ENCODE measurements at places on chromosomes 6 and 20.
A peak's percentile ranks its signal among the peaks of the same experiment; 100 is the strongest.

- DNase-seq: no peak
Observed at GRCh38 chr6:87093651-87094050, 1.3 kb downstream of the CGA start.

- DNase-seq: no peak
Observed at GRCh38 chr6:156771047-156771446, 6.1 kb upstream of the ARID1B start.

DNA sequence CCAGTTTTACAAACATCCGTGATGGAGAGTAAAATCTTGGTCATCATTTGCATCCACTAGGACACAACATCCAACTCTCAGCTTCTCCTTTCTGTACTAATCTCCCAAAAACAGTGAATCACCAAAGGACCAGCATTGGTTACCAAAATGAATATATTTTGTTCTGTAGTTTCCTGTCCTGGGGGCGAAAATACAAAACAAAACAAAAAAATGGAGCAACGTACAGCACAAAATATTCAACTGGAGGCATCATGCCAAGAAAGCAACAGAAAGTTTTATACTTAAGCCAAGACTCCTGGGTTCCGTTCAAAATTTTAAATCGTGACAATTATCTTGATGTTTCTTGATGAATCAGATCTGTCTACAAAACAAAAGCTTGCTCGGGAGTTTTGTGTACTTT is 126.6 kb upstream of the CCDC28A start:
- DNase-seq: no peak

DNA sequence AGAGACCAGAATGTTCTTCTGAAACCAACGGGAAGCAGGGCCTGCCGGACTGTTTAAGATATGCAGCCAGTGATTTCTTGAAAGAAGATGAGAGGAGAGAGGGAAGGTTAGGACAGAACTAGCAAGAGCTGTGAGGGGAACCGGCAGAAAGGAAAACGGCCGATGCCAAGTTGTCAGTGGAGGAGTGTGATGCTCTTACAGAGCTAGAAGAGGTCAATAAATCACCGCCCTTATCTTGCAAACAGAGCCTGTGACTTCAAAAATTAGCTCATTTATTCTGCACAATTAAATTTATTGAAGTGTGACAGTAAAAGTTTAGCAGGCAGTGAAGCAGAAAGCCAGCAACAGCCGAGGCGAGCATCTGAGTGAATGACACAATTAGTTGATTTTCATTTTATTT is 509.5 kb upstream of the ID4 start:
- DNase-seq: no peak

GRCh38 chr6:142359271-142359960 is 57.6 kb downstream of the ADGRG6 start:
- DNase-seq: peak; percentile 72

- DNase-seq: no peak
Observed at GRCh38 chr6:168418711-168419121, 22.3 kb upstream of the SMOC2 start.

DNA sequence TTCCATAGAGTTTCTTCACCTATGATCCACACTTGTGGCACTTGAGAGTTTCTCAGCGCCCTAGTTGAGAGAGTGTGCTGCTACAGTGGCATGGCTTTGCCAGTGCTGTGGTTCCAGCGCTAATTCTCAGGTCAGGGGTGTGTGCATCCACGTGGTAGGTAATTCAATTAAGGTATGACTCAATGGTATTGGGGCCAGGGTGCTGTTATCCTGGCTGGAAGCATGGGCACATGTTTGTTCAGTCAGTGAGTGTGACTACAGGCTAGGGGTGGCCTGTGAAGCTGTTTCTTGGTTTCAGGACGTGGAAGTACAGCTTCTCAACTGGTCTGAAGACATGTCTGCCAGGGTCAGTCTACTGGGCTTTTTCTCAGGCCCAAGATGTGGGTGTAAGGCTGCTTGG is 3.0 kb upstream of the SEMG2 start:
- no peak for DNase-seq

- DNase-seq: no peak
Observed at GRCh38 chr6:103047567-103047966, 1654.1 kb downstream of the GRIK2 start.

DNA sequence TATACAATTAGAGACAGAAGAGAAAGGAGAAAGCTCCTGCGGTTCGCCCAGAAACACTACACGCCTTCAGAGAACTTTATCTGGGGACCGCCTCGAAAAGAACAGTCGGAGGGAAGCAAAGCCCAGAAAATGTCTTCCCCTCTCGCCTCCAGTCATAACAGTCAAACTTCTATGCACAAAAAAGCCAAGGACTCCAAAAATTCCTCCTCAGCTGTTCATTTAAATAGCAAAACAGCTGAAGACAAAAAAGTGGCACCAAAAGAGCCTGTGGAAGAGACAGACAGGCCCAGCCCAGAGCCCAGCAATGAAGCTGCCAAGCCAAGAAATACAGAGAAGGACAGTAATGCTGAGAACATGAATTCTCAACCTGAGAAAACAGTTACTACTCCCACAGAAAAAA is 12.9 kb downstream of the OGFRL1 start:
- no peak for DNase-seq

DNA sequence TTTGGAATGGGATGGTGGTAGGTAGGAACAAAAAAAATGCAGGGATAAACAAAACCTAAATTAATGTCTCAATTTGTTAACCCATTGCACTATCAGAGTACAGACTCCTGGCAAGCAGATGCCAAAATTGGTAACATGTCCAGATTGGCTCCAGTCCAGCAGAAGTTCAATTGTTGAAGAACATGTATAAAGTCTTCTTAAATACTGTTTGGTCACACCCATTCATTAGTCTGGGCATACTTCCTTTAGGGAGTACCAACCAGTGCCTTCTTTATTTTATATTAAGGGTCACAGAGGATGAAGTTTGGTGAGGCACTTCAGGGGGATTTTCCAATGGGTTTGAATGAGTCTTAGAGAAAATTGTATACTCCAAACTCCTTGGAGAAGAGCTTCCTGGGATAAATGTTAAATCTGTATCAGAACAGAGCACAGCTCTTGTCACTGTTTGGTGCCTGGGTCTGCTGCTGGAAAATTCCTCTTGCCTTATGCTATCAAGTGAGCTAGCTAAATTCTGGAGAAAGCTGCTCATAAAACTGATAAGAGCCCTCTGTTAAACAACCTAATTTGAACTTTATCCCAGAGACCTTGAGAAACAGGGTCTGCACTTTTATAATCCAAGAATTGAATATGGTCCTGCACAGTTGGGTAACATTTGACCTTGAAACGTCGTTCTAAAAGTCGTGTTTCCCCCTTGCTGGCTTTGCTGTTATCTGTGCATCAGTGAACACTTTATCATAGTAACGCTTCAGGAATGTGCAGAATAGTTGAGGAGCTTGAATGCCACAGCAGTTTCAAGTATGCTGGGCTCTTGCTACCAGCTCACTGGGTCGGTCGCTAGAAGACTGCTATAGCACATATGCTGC is 334.1 kb upstream of the CITED2 start:
- no peak for DNase-seq

- DNase-seq: no peak
Observed at GRCh38 chr6:97097068-97098047, 172.8 kb downstream of the KLHL32 start.

DNA sequence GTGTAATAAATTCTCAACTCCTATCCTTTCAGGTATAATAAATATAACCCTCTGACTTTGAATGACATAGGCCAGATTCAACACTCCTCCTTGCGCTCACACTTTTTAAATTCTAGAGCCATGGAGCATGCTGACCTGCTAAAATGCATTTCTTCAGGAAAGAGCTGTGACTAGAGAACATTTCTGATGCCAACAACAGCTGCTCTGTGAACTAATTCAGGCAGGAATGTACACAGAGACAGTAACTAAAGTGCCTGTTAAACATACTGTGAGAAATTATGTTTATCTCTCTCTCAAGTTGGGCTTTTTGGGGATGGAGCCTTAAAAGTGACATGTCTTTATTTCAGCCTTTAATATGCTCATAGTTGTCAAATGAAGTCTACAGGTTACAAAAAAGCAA is 8.3 kb downstream of the NHSL1 start:
- no peak for DNase-seq

DNA sequence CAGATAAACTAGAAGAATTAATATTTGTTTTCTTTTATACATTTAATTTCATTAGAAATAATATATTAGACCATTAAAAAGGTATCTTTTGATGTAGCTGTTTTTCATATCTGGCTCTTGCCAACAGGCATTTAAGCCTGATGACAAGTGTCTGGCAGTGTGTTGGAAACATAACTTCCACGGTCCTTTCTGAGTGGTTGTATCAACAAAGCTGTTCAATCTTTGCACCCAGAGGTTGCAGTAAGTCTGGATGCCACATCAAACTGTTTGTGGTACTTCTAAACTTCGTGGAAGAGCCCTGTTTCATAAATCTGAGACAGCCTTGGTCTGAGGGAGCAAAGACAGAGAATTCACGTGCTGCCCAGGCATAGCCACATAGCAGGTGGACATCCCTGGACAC is 197.4 kb downstream of the TRDN start:
- DNase-seq: no peak

DNA sequence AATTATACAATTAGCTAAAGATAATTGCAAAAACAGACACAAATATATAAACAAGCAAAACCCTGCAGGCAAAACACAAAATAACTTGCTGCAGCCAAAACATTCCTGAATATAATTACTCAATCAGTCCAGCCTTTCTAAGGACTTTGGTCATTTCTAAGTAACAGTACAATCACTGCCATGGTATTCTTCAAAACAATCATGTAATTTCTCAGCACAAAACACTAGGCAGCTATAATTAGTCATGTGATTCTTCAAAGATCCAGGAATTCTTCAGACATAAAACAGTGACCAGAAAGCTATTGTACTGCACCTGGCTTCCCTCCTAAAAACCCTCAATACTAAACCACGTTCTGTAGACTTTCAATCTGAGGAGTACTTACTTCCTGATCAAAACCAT is 881.1 kb downstream of the EPHA7 start:
- no peak for DNase-seq

DNA sequence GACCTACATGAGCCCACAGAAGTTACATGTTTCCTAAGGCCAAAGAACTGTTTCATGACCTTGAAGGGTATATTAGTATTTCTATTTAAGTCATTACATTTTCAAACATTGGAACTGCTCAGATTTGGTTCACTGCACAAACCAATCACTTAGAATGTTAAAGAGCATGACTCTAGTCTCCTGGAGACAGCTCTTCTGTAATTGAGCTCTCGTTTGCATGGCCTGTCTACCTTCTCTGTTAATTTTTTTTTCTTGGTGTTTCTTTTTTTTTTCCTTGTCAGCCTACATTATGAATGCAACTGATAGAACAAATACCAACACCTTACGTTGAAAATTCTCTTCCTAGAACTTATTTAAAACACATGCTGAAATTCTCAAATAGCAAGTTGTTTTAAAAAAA is 860.2 kb upstream of the MAP3K7 start:
- no peak for DNase-seq

DNA sequence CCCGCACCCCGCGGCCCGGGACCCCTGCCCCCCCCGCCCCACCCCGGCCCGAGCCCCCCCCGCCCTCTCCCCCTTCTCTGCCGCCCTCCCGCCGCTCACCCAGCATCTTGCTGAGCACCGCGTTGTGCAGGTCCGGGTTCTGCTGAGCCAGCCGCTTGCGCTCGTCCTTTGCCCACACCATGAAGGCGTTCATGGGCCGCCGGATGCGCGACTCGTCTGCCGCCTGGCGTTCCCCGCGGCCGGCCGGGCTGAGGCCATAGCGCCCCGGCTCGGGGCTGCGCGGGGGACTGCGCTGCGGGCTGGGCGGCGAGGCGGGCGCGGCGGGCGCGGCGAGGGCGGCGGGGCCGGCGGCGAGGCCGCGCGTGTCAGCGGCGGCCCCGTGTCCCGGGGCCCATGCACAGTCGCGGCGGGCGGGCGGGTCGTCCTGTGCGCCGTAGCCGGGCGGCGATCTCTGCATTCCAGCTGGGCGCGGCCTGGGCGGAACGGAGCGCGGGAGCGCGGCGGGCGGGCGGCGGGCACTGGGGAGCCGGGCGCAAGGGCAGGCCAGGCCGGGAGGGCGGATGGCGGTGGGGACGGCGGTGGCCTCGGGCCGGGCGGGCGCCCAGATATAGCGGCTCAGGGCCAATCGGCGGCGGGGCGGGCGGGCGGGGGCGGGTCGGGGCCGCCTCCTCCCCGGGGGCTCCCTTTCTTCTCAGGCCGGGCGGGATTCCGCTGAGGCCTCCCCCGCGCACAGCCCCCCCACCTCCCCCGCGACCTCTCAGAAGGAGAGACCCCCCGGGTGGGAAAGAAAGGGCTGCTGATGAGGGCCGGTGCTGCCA is at the start of gene SOX18:
TSS of gene SOX18 (minus strand) at position 580 of the 818 bp plus-strand sequence. CDS start at position 457, 123 bp downstream.
- DNase-seq: no peak

DNA sequence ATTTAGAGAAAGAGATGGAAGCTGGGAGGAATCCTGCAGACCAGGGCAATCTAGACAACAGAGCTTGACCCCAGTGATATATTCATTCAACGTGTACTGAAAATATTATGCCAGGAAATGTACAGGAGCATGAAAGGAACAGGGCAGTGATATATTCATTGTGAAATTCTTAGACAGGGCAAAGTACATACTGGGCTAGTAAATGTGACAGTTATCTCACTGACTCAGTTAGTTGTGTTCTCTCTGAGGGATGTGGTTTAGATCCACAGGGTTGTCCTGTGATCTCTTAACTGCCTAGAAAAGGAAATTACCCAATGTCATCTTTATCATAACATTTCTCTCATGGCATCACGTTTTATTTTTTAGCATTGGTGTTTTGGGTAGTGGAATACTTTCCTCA is 891.3 kb downstream of the EYS start:
- DNase-seq: no peak

GRCh38 chr20:63080811-63081210 is 74.0 kb upstream of the BHLHE23 start:
- no peak for DNase-seq

GRCh38 chr6:156595476-156595875 is 181.7 kb upstream of the ARID1B start:
- DNase-seq: no peak

DNA sequence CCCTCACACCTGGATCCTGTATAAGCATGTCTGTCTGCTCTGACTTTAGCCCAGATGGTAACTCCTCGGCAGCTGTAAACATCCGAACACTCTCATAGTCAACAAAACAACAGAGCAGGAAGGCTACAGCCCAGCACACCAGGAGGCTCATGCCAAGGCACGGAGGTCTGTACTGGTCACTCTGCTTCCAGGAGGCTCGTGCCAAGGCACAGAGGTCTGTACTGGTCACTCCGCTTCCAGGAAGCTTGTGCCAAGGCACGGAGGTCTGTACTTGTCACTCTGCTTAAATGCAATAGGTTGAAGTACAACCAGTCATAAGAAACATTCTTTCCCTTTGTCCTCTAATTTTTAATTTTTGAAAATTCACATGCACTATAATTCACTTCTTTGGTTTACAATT is 190.1 kb upstream of the CDH4 start:
- no peak for DNase-seq
